ENCODE measurements at places on chromosomes 1 and 21.

GRCh38 chr1:85109475-85109874 is 61.2 kb upstream of the MCOLN3 start:
- peak; percentile 15 for DNase-seq

GRCh38 chr1:211830328-211831142 is at the start of gene LPGAT1:
Gene LPGAT1, minus strand, starts transcription at chr1:211830763. Its CDS starts 1,467 bp downstream, at chr1:211829296.
- DNase-seq: peak; percentile 40

DNA sequence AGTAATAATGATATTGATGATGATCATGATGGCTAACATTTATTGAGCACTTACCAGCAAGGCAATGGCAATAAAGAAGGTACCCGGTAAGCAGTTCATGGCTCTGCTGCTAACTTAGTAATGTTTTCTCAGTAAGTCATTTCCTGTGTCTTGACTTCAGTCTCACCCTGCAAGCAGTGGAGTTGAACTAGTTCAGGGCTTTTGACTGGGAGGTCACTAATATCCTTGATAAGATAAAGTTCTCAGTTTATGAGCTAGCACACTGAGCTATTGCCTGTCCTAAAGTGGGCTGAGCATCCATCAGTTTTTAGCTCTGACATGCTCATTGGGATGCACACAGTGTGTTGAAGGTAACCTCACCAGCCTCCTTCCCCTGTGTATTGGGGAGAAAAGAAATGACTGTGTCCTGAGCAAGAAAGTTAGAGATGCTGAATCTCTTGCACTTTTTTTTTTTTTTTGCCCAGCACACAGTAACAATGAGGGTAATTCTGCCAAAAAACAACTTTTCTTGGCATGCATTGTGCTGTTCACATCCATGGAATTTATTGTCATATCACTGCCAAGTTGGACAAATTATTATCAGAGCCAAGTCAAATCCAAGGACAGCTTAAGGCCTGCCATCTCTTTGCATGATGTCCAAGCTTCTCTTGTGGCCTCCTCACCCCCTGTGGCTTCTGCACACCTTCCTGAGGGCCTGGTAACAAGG is 55.5 kb upstream of the GADD45A start:
- no peak for DNase-seq

- DNase-seq: no peak
Measured at GRCh38 chr1:40308036-40308727, 8.9 kb downstream of the COL9A2 start.

DNA sequence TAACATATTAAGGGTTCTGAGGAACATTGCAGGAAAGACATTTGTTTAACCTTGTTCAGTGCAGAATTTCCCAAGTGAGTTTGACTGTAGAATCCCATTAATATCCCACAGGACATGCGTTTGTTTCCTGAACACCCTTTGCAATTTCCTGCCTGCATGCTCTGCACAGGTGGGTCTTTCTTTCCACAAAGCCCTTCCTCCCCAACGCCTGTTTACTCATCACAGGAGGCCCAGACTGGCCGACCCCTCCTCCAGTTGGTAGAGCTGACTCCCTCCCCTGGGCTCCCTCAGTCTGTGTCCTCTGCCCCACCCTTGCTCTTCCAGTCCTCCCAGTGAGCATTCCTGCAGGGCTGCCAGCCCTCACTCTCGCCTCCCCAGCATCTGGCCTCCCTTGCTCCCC is 47.5 kb upstream of the CTPS1 start:
- no peak for DNase-seq

DNA sequence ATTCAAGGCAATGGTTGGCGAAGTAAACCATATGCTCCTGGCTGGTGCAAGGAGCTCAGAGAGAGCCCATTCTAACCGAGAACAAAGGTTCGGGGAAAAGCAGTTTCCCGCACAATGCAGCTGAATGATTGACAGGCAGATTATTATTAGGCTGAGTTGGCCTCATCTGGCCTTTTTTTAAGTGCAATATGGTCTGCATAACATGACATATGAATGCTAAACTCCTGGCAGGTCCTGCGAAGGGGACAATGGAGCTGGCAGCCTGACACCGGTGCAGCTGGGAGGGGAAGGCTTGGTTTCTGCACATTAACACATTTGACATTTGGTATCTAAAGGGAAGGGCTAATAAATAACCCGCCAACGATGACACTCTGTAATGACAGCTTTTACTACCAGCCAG is 92.0 kb downstream of the MIS18A start:
- no peak for DNase-seq

DNA sequence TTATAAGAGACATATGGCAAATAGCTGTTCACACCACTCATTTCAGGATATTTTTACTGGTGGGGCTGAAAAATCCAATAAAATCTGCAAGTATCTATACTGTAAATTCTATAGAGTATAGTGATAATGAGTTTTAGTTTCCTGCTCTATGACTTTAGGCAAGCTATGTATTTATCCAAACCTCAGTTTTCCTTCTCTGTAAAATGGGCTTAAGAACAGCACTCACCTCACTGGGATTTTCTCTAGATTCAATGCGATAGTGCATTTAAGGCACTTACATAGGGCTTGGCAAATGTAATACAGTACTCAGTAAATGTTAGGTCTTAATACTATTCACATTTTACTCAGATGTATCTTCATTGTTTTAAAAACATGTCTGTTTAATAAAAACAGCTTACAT is 168.7 kb downstream of the ATG4C start:
- DNase-seq: no peak

- DNase-seq: no peak
Measured at GRCh38 chr1:72521659-72522058, 239.3 kb upstream of the NEGR1 start.

DNA sequence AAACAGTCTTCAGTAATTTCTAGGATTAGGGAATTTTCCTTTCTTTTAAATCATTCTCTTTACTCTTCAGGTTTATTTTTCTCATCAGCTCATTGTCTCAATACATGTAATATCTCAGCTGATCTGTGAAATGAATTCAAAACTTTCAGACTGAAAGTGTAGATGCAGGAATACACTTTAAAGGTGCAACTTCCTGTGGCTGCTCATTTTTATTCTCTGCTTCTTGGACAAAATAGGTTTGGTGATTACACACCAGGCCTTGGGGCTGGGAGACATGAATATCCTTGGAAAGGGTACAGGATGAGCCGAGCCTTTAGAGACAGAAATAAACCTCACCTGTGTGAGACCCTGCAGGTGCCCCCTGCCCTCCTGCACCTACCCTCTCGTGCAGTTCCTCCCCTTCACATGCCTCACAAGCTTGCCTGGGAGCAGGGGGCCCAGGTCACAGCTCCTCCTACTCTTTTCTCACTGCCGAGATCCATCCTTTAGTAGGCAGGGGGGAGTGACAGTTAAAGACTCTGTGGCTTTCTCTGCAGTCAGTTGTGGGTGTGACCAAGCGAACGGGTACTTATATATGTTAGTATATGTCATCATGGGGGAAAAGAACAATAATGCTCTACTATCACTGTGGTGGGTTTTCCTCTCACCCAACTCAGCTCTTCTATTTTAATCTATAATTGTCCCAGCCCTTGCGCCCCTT is 23.6 kb downstream of the XCL2 start:
- peak; percentile 61 for DNase-seq

- peak; percentile 80 for DNase-seq
Measured at GRCh38 chr1:9629445-9630201, 21.9 kb upstream of the PIK3CD start.

DNA sequence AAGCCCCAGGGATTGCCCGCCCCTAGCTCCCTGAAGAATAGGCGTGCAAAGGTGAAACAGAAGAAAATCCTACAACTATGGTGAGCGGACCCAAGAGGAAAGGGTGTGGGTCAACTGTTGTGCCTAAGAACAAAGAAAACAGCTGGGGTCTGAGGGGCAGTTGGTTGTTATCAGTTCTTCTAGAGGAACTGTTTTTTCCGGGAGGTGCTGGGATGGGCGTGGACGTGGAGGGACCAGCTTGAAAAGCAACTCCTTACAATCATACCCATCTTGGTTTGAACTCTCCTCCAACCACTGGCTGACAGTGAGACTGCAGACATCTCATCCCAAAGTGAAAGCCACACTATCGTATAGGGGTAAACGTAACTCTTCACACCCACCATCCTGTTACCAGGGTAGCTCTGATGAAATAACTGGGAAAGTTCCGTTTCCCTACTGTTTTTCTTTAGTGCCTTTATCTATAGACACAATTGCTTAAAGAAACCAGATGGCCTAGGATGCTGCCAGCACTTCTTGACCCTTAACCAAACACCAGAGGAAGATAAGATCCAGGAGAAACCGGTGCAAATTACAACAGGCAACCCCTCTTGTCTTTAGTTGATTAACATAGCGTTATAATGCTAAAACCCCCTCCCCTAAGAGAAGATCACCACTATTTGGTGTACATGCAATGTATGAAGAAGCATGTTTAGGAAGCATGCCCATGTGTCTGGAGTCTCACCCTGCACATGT is 25.6 kb upstream of the FAM89A start:
- no peak for DNase-seq

DNA sequence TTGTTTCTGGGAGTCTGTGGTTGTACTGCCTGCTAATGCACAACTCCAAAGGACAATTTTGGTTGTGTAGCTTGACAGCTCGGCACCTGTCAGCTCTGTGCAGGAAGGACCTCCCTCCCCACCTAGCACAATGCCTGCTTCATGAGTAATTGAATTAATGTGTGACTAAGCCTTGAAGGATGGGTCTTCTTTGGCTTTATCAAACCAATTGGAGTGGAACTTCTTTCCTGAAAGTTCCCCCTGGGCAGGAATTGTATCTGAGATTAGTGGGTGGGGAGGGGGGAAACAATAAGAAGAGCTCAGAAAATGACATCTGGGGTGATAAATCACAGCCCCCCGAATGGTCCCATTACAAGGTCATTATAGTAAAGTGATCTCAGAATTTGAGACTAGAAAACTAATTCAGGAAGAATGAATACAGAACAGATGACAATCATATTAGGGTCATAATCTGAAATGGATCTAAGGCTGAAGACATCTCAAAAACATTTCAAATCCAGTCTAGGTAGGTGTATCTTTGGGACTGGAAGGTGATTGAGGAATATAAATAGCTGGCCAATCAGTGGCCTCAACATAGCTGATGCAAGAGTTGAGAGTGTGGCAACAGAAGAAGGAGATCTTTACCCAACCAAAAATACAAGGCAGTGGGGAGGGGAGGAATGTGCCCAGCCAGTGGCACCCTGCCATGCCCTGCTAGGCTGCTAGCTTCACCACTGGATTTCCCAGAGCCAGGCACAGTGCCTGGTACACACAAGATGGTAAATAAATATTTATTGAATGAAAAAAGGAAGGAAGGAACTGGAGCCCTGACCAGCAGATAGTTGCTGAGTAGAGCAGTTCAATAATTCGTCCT is 10.1 kb upstream of the SESN2 start:
- no peak for DNase-seq

GRCh38 chr21:45129189-45129923 is 55.0 kb downstream of the ADARB1 start:
- DNase-seq: no peak

DNA sequence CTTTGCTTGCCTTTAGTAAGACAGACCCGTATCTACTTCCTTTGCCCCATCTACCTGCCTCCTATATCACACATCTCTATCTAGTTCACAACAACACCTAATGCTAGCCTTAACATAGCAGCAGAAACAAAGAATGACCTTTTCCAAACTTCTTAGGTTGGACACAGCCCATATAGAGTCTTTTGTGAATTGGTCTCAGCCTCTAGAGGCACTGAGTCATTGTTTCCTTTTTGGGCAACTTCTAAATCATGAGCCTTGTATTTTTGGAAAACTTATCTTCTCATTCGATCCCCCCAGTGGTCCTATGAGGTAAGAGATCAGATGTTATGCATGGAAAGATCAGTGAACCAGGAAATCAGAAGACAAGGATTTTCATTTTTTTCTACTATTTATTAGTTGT is 679.4 kb upstream of the USP24 start:
- DNase-seq: no peak

GRCh38 chr1:226093621-226094020 is 31.1 kb downstream of the H3-3A start:
- DNase-seq: no peak

DNA sequence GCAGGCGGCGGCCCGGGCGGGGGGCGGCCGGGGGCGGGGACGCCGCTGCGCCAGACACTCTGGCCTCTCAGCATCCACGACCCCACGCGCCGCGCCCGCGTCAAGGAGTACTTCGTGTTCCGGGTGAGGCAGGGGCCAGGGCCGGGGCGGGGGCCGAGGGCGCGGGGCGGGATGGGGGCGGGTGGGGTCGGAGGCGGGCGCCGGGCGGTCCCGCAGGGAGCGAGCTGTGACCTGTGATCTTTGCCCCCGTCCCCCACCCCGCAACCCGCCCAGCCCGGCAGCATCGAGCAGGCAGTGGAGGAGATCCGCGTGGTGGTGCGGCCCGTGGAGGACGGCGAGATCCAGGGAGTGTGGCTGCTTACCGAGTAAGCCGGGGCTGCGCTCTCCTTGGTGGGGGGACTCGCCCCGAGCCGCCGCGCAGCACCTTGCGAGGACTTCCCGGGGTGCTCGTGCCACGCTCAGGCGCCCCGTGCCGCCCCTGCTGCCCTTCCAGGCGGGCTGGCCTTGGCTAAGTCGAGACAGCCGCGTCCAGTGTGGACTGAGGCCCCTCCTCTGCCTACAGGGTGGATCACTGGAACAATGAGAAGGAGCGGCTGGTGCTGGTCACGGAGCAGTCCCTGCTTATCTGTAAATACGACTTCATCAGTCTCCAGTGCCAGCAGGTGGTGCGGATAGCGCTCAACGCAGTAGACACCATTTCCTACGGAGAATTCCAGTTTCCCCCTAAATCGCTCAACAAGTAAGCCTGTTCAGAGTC is 514 bp downstream of the TPRG1L start:
- no peak for DNase-seq

- DNase-seq: no peak
Measured at GRCh38 chr1:32341186-32341757, 5.2 kb upstream of the MARCKSL1 start.

DNA sequence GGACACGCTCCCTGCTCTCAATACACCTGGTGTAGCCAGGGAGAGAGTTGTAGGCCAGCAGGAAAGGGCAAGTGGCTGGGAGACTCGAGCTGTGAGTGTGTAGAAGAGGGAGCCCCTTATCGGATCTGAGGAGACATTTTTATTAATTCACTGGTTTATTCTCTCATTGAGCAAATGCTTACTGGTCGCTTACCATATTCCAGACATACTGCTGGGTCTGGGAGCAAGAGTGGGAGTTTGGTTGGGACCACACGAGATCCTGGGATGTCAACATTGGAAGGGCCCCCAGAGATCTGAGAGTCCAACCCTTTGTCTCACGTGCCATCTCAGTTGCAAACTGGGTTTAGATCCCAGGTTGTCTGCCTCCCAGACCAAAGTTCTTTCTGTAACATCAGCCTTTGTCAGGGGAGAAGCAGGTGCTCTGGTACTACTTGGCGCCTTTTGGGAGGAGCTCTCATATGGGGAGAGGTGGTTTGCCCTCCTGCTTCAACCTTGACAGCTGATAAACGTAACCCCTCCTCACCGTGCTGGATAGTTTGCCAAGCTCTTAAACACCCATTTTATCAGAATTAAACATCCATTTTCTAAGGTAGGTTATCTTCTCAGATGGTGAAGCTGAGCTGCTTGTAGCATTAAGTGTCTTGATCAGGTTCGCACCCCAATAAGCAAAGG is 742 bp downstream of the TMEM222 start:
- no peak for DNase-seq

DNA sequence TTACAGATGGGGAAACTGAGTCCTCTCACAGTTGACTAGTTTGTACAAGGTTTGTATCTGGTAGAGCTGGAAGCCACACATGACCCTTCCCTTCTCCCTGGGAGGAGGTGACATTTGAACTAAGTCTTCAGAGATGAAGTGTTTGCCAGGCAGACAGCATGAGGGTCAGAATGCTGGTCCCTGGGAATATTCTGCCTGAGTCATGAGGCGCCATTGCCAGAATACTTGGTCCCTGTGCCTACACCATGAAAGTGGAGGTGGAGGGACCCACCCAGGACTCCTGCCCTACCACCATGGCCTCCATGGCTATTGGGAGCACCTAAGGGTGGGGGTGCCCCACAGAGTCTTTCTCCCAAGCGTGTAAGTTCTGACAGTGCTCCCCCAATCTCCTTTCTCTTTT is 7.0 kb downstream of the RPS6KA1 start:
- no peak for DNase-seq

All from stimulated activated CD8-positive, alpha-beta memory T cell treated with anti-CD3 and anti-CD28 coated beads, Interleukin-7, amount 100 ng/mL, for 48 hours (primary cell).